Peyer's patch (tissue), 4 donors: ENCODE measurements at places on chromosomes 11 and 22. TPM values are rescaled to one million over a fixed set of nuclear protein-coding genes. Genes with fewer than 3 reads are reported as not detected.
A peak's percentile ranks its signal among the peaks of the same experiment; 100 is the strongest.

GRCh38 chr11:126925321-126926093 is 75.1 kb downstream of the KIRREL3 start:
- DNase-seq: no peak

- no peak for DNase-seq
Measured at GRCh38 chr11:126231725-126232459, 20.3 kb downstream of the FAM118B start.

GRCh38 chr22:37019309-37020191 is at the start of the genes MPST and TST:
Gene MPST (plus strand): TSS chr22:37019742. CDS start chr22:37019837, 95 bp downstream.
Gene TST (minus strand): TSS chr22:37019447. CDS start chr22:37018732, 715 bp downstream.
- DNase-seq: peak; percentile 86

DNA sequence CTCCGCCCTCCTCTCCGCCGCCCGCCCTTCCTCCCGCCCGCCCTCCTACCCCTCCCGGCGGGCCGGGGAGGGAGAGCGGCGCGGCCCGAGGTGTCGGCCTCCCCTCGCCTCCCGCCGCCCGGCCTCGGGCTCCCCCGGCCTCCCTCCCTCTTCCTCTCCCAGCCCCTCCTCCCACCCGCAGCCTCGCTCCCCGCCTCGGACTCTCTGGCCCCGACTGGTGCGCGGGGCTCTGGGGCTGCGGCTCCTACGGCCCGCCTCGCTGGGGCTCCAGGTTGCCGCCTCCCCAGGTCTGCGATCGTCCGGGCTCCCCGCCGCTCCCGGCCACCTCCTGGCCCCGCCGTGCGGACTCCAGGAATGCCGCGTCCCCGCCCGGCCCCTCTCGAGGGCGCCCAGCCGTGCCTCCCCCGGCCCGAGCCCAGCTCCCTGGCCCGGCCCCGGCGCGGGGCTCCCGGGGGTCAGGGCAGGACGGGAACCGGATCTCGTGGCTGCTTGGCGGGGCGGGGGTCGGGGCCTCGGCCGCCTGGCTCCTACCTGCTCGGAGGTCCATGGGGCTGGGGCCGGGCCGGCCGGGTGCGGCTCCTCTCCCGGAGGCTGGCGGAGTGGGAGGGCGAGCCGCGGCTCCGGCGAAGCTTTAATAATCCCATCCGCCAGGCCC is at the start of gene CLCF1:
Gene CLCF1, minus strand, starts transcription at position 606 of the 655 bp plus-strand sequence. Its CDS starts 59 bp downstream, at position 547.
- DNase-seq: peak; percentile 49

DNA sequence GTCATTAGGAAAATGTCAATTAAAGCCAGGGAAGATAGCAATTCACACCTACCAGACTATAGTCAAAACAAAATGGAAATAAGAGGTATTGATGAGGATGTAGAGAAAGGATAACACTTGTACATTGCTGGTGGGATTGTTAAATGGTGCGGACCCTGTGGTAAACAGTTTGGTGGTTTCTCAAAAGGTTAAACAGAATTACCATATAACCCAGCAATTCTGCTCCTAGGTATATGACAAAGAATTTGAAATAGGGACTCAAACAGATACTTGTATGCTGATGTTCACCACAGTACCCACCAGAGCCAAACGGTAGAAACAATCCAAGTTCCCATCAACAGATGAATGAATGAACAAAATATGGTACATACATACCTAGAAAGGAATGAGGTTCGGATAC is 33.0 kb upstream of the TOP3B start:
- DNase-seq: no peak

DNA sequence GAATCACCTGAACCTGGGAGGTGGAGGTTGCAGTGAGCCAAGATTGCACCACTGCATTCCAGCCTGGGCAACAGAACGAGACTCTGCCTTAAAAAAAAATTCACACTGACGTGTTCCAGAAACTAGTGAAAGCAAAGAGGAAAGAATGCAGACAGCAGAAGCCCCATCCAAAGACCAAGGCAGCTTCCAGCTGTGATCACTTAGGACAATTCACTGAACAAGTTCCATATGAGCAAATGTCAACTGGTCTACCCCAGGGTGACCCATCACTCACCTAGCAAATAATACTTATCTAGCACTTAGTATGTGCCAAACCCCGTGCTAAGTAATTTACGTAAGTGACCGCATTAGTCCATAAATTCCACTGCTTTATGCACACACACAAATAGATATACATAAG is 138.9 kb downstream of the LARGE1 start:
- no peak for DNase-seq

DNA sequence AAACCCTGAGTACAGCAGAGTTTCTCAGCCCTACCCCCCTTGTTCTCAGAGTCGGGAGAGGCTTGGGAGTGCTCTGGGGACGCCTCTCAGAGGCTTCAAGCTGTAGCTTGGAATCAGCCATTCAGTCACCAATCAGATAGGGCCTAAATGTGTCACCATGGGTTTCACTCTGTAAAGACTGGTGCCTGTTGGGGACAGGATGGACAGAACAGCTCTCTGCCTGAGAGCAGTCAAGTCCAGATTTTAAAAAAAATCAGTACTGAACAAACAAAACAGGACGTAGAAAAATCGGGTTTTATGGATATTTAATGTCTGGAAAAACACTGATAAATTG is 1.3 kb downstream of the FADD start:
- DNase-seq: no peak

- no peak for DNase-seq
Measured at GRCh38 chr11:133903875-133904817, 52.6 kb downstream of the IGSF9B start.

DNA sequence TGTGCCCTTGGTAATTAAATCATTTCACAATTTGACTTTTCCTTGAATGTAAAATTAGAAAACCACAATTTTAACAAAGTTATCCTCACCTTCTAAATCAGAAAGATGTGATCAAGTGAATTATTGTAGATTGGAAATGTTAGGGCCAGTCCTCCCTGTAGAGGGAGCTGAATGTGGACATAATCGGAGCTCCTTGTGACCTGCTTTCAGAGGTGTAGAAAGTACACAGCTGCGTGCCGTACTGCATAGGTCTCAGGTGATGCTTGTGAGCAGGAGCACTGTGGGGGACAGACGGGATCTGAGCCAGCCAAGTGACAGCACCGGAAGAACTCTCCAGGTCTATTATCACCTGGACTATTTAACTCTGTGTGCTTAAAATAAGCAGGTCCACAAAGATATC is 338.0 kb downstream of the AASDHPPT start:
- DNase-seq: no peak

GRCh38 chr11:99098258-99098657 is 77.5 kb downstream of the CNTN5 start:
- no peak for DNase-seq

DNA sequence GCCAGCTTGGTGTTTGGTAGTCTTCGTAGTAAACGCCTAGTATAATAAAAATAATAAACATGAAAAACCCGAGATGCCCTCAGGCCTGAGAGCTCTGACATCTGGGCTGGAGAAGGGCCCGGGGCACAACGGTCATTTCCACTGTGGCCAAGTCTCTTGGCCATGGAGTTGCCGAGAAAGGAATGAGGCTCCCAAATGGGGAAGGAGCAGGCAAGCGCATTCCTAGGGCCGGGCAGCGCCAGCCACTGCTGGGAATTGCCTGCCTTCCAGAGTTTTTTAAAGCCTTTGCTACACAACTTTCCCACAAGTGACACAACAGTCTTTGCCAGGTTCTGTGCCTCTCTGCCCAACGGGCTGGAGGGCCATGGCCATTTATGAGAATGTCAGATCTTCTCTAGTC is 103.4 kb downstream of the NAV2 start:
- DNase-seq: no peak

DNA sequence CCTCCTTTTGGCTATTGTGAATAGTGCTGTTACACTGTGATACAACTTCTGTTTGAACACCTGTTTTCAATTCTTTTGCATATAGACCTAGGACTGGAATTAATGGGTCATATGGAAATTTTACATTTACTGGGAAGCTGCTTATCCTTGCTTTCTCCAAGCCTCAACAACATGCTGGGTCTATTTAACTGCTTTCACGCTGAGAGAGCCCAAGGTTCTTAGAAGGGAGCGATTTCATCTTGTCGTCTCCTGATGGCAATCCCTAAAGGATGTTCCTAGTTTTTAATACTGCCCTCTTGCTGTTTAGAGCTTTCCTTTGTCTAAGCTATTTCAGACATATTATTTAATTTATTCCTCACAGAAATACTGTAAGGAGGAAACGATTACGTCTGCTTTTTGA is 15.5 kb downstream of the IRAG1 start:
- DNase-seq: no peak

DNA sequence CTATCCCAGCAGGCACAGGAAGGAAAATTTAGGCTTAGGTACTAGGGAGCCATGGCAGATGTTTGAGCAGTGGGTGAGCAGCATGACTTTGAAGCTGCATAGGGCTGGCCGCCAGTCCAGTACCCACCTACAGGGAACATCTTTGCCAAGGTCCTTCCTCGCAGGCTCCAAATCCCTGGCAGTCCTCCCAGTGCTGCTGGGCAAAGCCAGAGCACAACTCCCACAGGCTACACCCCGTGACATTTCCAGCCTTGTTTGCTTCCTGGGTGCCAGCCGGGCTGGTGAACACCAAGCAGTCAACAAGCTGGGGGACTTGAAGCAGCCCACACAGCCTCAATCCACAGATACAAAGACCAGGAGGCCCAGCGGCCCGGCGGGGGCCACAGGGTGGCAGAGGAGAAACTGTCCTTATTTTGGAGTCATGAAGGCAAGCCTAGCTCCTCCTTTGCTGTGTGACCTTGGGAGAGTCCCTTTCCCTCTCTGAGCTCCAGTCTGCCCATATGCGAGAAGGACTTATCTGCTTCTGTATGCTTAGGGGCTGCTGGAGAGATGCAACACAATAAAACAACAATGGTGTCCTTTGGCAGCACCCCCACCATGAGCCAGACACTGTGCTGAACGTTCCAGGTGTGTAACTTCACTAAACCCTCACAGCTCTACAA is 28.0 kb downstream of the TPST2 start:
- DNase-seq: no peak

- DNase-seq: no peak
Measured at GRCh38 chr11:71372693-71373657, 75.2 kb downstream of the DHCR7 start.

- no peak for DNase-seq
Measured at GRCh38 chr22:19395276-19395675, 36.3 kb downstream of the HIRA start.

- DNase-seq: no peak
Measured at GRCh38 chr11:61830237-61831105, 2.4 kb downstream of the FADS2 start.

DNA sequence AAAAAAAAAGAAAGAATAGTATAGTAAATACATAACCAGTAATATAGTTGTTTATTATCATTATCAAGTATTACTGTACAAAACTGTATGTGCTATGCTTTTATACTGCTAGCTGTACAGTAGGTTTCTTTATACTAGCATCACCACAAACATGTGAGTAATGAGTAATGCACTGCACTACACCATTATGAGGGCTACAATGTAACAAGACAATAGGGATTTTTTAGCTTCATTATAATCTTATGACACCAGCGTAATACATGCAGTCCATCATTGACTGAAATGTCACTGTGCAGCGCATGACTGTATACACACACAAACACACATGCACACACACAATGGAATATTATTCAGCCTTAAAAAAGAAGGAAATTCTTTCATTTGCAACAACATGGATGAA is 111.5 kb upstream of the ZBED5 start:
- no peak for DNase-seq

GRCh38 chr11:65501472-65502273 is 2.8 kb downstream of the MALAT1 start:
- no peak for DNase-seq

- peak; percentile 62 for DNase-seq
Measured at GRCh38 chr11:96219981-96220623, 122.9 kb downstream of the MAML2 start.

- no peak for DNase-seq
Measured at GRCh38 chr11:86610559-86611341, 61.7 kb downstream of the ME3 start.

DNA sequence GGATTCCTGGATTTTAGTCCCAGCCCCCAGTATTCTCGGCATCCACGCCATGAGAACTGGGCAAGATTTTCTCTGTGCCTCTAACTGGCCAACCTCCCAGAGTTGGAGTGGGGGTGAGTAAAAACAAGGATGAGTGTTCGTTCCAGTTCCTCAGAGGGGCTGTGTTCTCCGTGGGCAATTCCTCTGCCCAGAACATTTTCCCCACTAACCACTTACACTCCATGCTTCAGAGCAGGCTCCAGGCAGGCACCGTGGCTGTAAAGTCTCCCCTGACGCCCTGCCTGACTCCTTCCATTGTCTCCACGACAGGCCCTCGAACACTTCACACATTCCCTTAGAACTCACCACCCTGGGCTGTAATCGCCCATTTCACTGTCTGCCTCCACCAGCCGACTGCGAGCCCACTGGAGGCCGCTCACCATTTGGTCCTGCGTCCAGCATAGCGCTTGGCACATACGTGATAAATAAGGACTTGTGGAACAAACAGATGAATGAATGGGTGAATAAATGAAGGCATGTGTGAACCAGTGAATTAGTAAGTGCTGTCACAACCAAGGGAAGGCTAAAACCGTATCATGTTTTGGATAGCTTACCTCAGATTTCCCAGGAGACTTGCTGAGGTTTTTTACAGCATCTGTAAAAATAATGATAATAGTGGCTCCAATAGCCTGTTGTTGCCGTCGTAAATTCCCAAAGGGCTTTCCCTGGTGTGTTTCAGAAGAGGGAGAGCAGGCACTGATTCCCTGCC is 6.1 kb downstream of the APLNR start:
- no peak for DNase-seq

GRCh38 chr11:87266751-87267150 is 229.0 kb downstream of the TMEM135 start:
- no peak for DNase-seq

DNA sequence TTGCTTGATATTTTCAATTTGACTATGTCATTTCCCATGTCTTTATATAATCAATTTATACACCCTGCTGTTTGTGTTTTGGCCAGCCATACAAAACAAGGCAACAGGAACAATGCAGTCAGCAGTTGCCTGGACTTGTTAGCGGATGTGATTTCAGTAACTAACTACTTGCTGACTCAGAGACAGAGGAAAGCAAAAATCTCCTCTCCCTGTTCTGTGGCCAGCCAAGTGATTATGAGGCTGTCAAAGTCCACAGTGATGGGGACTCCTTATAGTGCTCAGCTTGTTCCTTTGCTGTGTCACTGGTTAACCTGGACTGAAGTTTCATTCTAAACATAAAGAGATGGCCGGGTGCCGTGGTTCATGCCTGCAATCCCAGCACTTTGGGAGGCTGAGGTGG is 32.6 kb upstream of the APLP2 start:
- DNase-seq: no peak

DNA sequence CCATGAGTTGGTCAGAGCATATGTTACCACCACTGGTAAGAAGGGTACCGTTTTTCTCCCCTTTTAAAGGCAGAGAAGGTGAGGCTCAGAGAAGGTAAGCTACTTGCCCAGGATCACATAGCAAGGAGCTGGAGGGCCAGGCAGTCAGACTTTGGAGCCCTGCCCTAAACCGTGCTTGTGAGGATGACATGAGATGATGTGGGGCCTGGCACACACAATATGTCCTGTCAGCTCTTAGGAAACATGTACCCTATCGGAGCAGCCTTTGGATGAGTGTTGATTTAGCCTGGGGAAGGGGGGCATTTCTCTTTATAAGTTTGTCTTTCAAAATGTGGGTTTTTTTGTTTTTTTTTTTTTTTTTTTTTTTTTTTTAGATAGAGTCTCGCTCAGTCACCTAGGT is 100.5 kb upstream of the CRYBB3 start:
- no peak for DNase-seq

GRCh38 chr22:45612940-45613339 is 58.7 kb upstream of the ATXN10 start:
- DNase-seq: no peak

MRGPRF gene
- total RNA-seq: 21.9 TPM

TBC1D22A gene
- total RNA-seq: 56.1 TPM

ACER3 gene
- total RNA-seq: 13.2 TPM

NLRP14 gene
- total RNA-seq: 0.27 TPM

HTR3B gene
- not detected for total RNA-seq

XKR3 gene
- total RNA-seq: not detected

KIF18A gene
- total RNA-seq: 1.3 TPM

TMEM25 gene
- 48.7 TPM for total RNA-seq
